ENCODE measurements at places on chromosomes 16 and 17.
A peak's percentile ranks its signal among the peaks of the same experiment; 100 is the strongest.

DNA sequence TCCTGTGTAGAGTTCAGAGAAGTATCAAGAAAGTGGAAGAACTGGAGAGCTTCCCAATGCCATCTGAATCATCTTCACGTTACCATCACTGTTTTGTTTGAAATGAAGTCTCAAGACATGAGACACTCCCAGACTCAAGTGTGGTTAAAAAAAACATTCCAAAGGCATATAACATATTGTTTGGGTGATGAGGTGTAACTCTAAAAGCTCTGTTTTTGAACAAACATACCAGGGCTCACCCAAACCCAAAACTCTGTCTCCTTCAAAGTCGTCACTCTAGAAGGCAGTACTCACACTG is 6.3 kb upstream of the ZCCHC14 start:
- DNase-seq = no peak

DNA sequence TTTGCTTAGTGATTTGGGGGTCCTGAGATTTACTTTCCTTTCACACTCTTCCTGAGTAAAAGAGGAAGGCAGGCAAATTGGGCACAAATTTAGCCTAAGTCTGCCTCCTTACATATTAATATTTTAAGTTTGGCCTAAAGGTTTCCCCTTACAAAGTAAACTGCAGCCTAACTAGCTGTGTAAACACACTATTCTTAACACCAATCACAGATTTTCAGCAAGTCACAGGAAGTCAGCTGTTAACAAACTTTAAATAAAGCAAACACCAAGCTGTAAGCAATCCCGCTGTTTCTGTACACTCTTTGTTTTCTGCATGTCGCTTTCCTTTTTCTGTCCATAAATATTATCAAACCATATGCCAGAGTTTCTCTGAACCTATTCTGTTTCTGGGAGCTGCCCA is 45.1 kb upstream of the ABCC11 start:
- DNase-seq = no peak

- DNase-seq = no peak
Observed at GRCh38 chr16:47617732-47618131, 156.6 kb downstream of the PHKB start.

DNA sequence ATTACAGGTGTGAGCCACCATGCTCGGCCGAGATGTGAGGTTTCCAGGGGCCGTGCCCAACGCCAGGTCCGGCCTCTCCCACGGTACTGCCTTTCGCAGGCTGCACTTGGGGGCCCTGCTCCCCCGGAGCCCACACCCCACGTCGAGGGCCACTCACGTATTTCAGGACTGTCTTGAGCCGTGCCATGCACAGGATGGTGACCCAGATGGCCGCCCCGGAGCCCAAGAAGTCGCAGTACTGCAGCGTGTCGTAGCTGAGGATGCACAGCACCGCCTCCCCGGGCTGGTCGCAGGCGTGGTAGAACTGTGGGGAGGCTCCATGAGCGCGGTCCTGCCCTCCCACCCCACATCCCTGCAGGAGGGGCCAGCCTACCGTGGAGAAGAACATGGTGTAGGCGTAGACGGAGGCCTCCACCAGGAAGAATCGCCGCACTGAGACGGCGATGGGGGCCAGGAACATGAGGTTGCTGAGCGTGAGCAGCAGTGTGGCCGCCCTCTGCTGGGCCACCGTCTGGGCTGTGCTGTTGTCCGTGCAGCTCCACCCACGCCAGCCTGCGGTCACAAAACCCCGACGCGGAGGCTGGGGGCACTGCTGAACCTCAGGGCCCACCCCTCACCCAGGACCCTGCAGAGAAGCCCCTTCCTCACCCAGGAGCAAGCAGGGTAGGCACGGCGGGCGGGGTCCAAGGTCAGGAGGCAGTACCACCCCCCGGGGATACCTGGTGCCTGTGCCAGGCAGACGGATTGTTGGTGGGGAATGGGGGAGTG is 3.7 kb upstream of the MRPL28 start:
- DNase-seq = no peak

DNA sequence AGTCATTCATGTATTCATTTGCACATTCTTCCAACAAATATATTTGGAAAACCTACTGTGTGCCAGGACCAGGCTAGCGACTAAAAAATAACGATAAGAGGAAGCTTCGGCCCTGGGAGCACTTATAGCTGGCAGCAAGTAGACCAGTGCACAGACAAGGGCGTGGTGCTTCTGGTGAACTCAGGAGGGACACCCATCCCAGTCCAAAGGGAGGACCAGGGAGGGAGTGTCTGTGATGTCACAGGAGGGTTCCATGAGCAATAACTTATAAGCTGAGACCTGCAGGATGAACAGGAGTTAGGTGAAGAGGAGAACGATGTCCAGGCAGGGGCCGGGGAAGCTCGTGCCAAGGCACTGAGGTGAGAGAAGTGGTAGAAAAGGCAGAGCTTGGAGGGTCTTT is 17.4 kb upstream of the PHOSPHO1 start:
- DNase-seq = no peak

DNA sequence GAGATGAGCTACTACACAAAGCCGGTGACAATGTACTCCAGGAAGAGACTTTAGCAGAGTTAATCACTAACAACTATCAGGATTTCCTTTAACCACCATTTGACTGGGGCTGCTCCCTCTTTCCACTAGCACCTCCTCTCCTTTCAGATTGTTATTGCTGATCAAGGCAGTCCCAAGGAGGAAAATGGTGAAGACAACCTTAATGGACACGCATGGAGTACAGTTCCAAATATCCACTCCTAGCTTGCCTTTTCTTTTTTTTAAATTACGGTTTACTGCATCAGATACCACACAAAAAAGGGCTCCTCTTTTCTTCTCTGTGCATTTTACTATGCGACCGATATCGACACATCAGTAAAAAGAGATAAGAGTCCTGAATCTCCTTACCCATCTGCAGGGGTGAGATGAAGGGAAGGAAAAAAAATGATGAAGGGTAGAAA is 30.9 kb downstream of the FAM222B start:
- DNase-seq = peak; percentile 57

- DNase-seq = no peak
Observed at GRCh38 chr17:64073771-64074703, 53.6 kb upstream of the ICAM2 start.

GRCh38 chr16:79767421-79768275 is 167.1 kb upstream of the MAF start:
- peak; percentile 9 for DNase-seq

DNA sequence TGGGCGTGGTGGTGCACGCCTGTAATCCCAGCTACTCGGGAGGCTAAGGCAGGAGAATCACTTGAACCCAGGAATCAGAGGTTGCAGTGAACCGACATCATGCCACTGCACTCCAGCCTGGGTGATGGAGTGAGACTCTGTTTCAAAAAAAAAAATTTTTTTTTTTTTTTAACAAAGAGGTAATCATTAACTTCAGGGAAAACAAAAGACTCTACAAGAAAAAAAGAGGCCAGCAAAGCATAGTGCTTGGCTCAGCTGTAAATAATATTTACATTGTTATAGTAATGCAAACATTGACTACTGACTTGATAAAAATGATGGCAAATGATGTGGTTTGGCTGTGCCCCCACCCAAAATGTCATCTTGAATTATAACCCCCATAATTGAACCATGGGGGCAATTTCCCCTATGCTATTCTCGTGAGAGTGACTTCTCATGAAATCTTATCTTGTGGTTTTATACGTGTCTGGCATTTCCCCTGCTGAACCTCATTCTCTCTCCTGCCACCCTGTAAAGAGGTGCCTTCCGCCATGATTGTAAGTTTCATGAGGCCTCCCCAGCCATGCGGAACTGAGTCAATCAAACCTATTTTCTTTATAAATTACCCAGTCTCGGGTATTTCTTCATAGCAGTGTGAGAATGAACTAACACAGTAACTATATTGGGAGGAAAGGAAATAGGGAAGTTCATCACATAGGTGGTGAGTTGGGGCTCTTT is 12.7 kb upstream of the SSTR2 start:
- DNase-seq = no peak

DNA sequence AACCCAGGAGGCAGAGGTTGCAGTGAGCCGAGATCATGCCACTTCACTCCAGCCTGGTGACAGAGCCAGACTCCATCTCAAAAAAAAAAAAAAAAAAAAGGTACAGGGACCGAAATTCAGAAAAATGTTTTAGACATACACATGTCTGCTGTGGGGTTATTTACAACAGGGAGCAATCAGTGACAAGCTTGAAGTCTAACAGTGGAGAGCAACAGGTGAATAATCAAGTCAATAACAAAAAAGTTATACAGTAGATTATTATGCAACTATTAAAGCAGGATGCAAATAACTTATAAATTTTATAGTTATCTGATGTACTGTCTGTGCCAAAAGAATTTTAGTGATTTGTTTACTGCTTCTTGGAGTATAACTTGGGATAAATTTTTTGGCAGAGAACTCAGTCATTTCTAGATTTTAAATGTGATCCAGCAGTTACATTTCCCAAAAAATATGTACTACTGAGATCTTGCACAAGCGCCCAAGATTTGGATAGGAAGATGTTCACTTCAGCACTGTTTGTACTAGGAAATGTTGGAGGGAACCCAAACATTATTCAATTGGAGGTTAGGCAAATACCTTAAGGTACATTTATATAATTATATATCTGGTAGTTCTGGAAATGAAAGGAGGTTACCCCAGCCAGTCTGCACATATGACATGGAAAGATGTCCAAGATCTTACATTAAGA is 34.1 kb downstream of the EEF2K start:
- no peak for DNase-seq

GRCh38 chr16:9035996-9036395 is 55.4 kb upstream of the HAPSTR1 start:
- DNase-seq = no peak

DNA sequence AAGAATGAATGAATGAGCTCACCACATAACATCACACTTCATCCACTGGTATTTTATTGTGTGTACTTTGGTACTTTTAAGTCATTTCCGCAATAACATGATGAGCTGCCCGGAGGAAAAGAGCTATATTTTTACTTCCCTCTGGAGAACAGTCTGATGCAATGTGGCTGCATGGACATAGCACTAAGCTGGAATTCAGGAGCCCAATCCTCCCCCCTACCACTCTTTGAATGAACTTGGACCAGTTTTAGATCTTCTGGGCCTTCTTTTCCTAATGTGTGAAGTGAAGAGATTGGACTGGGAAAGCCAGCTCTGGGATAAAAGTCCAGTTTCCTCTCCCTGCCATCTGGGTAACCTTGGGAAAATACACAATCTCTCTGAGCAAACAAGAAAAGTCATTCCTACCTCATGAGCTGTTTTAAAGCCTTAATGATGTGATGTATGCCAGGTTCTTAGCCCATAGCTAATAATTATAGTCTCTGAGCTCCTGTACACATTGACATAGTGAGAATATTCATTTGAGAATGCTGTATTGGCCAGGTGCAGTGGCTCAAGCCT is 79.3 kb downstream of the ABCC12 start:
- DNase-seq = no peak

Measured in DMS79 treated with DMSO at 0.1 percent for 48 hours (cell line).